ENCODE measurements at places on chromosomes 7 and 10.
A peak's percentile ranks its signal among the peaks of the same experiment; 100 is the strongest.

DNA sequence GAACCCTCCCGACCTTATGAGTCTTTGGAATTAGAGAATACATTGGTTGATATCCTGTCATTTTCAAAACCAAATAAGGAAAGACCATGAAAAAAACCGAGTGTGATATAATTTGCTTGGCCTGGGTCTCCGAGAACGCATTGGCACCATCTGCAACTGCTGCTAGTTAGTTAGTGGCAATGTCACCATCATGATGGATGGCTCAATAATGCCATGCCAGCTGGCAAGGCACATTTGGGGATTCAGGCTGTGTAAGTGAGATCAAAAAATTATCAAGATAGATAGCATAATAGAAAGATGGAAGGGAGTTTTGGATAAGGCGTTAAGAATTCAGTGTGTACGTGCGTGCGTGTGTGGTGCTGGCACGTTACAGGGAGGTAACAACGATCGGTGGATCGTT is 134.7 kb upstream of the TCERG1L start:
- no peak for DNase-seq

GRCh38 chr10:98030093-98030821 is at the start of gene CRTAC1:
CRTAC1 (minus strand) TSS chr10:98030621; CDS start chr10:98030472, 149 bp downstream.
- DNase-seq: no peak

GRCh38 chr10:35705671-35706070 is 63.6 kb upstream of the FZD8 start:
- no peak for DNase-seq

DNA sequence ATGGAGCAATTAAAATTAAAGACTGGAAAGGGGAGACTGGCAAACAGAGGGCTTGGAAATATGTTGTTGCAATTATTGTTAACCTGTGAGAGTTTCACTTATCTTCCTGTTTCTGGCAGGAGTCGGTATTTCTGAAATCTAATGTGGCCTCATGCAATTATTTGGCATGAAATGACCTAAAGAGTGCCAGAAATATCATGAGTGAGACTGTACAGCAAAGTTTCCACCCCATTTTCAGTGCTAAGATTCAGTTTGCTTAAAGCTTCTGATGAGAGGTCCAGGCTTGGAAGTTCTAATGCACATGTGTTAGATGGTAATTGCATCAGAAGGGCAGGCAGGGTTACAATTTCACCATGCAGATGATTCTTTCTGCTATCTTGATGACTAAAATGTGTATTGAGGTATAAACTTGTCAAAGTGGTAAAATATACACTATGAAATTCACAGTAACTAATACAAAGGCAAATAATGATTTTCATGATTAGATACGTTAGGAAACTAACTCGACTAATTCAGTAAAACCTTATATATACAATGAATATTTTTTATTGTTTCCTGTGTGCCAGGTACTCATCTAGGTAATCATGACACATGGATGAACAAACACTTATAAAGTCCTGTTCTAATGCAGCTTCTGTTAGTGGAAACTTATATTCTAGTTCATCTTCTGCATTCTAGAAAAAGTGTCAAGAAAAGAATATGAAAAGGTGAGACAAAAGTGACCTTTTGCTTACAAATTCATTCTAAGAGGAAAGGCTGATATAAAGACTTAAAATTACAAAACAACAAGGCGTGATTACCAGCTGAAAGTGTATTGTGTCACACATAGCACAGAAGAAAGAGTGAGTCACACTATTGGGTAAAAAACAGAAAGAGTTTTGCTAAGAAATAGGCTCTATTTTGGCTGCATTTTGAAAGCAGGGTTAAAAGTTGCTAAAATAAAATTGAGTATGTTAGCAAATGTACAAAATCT is 533.4 kb upstream of the SEMA3D start:
- no peak for DNase-seq

GRCh38 chr7:30344513-30344912 is 60.1 kb downstream of the ZNRF2 start:
- DNase-seq: no peak

GRCh38 chr7:119996634-119997033 is 276.3 kb upstream of the KCND2 start:
- no peak for DNase-seq

DNA sequence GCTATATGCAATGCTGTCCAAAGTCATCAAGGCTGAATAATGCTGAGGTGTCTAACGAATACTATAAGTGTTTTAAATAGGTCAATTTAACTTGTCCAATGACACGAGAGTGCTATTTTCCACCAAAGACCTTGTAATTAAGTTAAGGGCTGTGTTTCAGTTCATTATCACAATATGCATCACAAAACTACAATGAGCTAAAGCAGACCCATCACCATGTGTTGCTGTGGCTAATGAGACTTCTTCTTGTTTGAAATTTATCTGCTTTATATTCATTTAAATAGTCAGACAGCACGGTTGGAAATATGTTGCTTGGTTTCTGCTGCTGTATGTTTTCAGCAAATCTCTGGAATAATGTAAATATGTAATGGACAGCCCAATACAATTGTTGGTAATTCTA is 292.5 kb upstream of the VSTM2A start:
- DNase-seq: no peak

GRCh38 chr10:47111329-47111862 is 188.6 kb upstream of the GDF10 start:
- no peak for DNase-seq

DNA sequence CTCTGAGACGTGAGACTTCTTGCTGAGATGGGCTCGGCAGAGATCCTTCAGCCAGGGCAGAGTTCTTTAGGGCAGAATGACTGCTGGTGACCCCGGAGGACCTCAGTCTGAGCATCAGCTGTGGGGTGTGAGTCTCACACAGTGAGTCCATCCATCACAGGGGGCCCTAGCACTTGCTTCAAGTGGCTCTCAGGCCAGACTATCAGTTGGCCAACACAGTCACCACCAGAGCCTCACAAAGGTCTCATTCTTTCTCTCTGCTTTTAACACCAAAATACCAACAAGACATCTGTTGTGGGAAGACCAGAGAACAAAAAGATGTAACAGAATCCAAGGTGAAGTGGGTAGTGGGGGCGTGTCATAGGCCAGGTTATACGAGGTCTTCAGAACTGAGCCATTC is 345.6 kb upstream of the NRP1 start:
- no peak for DNase-seq

GRCh38 chr10:6394084-6394483 is 186.0 kb downstream of the PRKCQ start:
- DNase-seq: no peak

- peak; percentile 60 for DNase-seq
Observed at GRCh38 chr7:101884671-101885596, 67.5 kb downstream of the CUX1 start.

DNA sequence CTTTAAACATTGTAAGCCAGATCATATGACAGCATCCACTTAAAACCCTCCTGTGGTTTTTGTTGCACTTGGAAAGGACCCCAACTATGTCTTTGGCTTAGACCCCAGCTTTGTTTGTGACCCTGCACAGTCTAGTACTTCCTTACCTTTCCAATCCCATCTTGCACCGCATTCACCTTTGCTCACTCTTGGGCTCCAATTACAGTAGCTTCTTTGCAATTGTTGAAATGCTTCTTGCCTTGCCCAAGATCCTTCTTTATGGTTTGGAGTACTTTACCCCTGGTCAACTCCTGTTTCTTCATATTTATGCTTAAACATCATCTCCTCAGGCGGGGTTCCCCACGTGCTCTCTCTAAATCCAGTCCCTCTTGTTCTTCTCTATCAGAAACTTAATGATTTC is 162.6 kb downstream of the PTEN start:
- DNase-seq: no peak

DNA sequence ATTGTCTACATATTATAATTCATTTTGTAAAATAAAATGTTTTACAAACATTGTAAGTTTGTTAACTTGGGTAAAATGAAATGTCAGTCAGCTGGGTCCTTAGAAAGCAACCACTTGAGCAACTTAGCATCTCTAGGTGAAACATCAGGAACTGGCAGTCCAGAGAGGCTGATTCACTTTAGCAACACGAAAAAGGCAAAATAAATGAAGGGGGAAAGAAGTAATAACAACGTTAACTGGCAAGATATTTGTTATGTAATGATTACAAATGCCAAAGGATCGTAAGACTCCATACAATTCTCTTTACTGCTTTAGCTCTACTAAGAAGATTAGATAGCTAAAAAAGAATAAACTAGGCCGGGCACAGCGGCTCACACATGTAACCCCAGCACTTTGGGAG is 5.0 kb downstream of the PDZD8 start:
- DNase-seq: no peak

DNA sequence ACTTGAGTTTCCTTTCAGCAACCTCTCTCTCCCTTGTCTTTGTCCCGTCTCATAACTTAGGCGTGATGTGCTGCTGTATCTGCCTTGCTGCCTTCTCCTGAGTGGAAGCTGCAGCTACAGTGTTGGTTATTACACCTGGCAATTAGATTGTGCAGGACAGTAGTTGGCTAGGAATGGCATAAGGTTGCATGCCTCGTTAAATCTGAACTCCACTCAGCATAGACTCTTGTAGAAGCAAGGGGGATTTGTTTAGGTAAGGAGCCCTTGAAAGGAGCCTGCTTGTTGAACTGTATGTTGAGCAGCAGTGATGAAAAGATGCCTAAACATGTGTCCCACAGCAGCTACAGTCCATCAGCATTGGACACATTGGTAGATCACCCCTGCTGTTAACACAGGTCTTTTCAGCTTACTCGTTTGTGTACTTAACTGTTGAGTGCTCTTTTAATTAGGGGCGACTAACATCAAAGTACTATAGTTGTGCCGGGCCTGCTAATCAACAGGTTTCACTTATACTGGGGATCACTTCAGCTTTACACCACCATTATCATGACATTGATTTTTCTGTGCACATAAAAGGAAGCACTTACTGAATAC is 225.0 kb downstream of the AUTS2 start:
- DNase-seq: no peak

DNA sequence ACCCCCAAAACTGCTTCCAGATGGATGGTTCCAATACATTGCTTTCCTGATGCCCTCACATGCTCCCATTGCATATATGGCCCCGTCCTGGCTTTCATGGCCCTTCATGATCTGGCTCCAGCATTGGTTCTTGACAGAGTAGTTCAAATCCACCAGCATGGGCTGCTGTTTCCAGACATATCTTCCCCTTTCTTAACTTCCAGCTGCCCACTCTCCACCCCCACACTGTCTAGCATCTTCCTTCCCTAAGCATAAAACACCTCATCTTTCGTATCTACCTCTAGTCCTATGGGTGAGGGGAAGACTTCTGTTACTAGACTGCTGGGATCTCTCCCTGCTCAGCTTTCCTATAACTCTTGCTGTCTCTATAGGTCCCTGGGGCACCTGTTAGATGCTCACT is 13.2 kb upstream of the GOLGA7B start:
- no peak for DNase-seq

DNA sequence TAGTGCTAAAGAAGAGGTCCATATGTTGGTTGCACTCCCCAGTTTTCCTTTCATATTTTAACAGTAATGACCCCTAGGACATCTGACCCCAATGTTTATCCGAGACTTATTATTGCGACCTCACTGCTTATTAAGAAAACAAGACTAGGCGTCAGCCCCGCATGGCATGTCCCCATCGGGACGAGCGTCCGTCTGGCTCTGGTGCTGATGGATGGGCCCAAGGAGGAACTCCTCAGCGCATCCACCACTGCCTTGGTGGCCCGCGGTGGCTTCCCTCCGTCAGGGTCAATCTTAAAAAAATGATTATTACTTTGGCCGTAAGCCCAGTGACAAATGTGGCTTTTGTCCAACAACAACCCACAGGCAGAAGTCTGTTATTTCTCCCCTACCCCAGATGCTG is 40.1 kb upstream of the CXCL12 start:
- DNase-seq: no peak

GRCh38 chr7:94160719-94161435 is 156.7 kb upstream of the BET1 start:
- no peak for DNase-seq

DNA sequence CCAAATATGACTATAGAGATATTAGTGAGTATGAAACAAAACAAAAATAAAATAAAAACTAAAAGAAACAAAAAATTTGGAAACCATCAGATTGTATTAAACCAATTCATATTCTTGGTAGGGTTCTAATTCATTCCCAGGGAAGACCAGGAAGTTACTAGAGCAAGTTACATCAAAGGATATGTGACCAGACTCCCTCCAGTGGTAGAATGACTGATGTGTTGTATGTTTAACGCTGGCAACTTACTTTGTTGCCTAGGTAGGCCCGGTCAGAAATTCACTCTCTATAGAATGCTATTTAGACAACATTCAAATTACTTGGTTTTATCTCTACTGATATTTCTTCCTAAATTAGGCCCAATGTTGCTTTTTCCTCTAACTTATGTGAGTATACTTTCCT is 5.2 kb downstream of the PHYHIPL start:
- no peak for DNase-seq

DNA sequence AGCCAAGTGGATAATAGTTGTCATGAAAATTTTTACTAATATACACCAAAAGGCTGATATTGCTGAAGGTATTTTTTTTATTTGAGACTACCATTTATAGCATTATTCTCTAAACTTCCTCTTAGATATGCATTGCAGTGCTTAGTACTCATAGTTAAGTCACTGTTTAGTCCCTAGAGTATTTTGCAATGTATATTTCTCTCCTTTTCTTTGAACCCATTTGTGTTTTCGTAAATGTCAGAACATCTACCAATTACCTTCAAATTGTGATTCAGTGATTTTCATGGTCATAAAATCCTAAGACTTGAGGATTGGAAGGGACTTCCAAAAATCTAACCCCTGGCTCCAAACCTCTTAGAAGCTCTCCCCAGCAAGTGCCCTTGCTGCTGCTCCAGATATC is 21.5 kb upstream of the CYP26C1 start:
- no peak for DNase-seq

DNA sequence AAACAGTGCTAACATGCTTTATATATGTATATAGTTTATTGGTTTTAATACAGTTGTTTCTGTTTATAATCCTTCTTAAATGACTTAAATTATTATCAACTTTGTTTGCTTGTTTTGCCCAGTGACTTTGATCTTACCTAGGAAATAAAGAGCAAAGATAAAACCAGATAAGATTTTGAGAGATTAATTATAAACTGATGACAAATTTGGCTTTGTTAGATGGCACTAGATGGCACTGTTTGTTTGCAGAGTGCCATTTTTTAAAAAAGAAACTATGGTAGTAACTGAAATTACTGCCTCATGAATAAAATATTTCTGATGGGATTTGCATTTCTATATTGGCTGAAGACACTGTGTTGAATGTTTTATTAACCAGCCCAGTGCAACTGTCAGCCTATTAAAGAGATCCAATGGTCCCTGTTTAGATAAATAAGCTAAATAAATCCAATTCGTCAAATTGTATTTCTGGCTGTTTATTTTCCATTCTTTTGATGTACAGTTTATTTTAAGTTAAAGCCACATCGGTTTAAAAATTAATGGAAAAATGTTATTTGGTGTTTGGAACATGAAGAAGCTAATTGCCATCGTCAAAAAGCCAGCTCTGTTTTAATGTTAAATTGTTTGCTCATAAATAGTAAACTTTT is 28.7 kb downstream of the VTI1A start:
- no peak for DNase-seq

- DNase-seq: no peak
Observed at GRCh38 chr10:71211053-71211452, 1.3 kb upstream of the UNC5B start.
